Stimulated activated CD4-positive, alpha-beta T cell treated with anti-CD3 and anti-CD28 coated beads, Interleukin-15, amount 100 ng/mL, for 24 hours (primary cell): ENCODE measurements at places on chromosomes 11 and 22.
A peak's percentile ranks its signal among the peaks of the same experiment; 100 is the strongest.

GRCh38 chr22:39351689-39352214, 2.0 kb downstream of the SYNGR1 start:
- DNase-seq = no peak

DNA sequence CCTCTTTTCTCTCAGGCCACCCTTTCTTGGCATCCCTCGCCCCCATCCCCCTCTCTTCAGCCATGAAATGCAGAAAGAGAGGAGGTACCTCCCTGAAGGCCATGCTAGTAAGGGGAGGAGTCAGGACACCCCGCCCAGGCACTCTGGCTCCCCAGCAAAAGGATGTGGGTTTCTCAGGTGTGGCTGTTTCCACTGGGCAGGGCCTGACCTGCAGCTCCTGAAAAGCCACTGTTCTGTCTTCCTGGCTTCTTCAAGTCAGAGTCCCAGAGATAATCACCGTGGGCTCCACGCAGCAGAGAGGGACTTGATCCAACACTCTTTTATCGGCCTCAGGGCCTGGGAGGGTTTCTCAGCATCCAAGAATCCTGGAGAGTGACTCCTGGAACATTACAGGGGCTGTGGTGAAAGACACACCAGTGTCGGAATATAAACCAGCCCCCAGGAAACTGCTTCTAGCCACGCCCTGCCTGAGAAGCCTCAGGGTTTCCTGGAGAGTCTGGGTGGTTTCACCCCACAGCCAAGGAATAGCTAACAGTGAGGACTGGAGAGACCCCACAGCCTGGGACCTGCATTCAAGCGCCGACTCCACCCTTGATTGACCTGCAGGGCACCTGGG, 45.7 kb upstream of the TSPAN18 start:
- DNase-seq = peak; percentile 65

DNA sequence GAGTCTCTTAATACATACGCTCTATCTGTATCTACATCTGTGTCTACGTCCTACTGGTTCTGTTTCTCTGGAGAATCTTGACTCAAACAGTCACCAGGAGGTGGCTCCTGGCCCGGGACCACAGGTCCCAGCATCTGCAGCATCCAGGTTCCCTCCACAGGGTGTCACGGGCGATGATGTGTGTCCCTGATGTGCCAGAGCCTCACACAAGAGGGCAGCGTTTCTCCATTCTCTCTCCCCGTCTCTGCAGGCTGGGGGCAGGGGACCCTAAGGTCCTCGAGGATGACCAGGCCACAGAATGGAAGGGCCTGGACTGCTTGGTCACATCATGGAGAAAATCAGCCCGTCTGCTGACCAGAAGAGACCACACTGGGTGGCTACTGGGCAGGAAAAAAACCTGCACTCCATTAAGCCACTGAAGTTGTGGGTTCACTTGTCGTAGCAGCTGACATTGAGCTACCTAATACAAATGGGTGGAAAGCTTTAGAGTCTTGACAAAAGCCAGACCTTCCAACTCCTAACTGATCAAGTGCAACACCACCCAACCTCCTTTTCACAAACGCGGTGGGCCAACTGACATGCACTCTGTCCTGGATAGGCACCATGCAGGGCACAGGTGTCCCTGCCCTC, 392.5 kb downstream of the CTTN start:
- DNase-seq = no peak

DNA sequence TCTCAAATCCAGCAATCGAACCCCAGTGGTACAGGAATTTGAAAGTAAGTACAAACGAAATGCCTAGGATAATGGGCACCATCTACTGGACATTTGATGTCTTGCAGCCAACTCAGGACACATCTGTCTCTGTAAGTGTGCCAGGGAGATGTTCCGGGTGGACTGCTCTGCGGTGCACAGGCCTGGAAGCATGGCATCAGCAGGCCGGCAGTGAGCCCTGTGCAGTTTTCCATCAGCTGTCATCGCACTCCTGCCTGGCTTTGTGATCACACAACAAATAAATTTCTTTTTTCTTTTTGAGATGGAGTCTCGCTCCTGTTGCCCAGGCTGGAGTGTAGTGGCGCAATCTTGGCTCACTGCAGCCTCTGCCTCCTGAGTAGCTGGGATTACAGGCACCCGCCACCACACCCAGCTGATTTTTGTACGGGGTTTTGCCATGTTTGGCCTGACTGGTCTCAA, 71.0 kb downstream of the JAM3 start:
- peak; percentile 59 for DNase-seq

DNA sequence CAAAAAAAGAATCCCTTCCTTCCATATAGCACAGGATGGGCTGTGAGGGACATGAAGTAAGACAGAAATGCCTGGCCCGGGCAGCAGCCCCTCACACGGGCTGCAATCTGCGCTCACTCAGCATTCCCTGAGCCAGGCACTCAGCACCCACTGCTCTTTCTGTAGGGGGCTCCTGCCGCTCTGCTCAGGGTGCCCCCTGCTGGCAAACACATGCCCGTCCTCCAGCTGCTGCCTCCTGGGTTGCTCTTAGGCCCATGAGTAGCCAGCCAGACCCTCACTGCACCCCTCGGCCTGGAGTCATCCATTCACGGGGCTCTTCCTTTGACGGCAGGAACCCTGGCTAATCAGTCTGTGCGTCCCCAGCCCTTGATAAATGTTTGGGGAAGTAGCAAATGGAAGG, 6.9 kb downstream of the MCAT start:
- DNase-seq = peak; percentile 49

DNA sequence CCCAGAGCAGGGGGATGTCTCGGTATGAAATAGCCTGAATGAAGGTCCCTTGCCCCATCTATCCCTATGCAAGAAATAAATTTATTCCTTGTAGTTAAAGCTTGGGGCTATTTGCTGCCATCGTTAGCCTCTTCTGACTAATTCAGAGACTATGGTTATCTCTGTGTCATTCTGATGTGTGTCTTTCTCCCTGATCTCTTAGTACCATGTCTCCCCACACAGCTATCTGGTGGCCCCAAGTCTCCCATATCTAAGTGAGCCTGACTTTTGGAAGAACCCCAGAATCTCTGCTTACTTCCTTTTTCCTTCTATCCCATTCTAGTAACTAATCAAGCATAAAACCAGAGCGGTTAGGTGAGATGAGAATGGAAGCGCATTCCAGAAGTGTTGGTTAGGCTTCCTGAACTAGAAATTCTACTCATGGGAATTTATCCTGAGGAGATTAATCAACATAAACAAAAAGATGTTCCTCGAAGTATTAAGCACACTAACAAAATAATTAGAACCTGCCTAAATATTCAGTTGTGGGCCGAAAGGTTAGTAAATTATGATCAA, 71.4 kb upstream of the BMAL1 start:
- no peak for DNase-seq

GRCh38 chr11:35969089-35970042, 25.5 kb downstream of the LDLRAD3 start:
- DNase-seq = no peak

DNA sequence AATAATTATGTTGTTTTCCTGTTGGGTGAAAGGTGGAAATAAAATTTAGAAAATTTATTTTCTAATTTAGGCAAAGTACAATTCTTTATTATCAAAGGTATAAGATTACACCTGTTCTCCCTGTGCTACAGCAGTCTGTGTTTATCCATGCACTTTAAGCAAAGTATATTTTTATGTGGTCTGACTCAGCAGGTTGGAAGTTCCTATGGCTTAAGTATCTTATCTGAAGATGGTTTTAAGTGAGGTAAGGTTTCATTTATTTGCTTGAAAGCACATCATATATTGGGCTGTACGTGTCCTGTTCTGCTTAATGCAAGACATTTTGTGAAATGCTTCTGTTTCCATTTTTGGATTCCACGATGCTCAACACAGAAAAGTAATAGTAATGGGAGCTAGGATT, 14.6 kb downstream of the PPME1 start:
- no peak for DNase-seq

DNA sequence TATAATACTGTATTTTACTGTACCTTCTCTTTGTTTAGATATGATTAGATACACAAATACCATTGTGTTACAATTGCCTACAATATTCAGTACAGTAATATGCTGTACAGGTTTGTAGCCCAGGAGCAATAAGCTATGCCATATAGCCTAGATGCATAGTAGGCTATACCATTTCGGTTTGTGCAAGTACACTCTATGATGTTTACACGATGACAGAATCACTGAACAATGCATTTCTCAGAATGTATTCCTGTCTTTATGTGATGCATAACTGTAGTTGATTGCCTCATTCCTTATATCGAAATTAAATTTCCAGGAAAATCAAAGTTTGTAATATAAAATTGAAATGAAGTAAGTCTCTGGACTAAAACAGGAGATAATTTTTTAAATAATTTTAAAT, 49.3 kb upstream of the OR5P2 start:
- DNase-seq = no peak

DNA sequence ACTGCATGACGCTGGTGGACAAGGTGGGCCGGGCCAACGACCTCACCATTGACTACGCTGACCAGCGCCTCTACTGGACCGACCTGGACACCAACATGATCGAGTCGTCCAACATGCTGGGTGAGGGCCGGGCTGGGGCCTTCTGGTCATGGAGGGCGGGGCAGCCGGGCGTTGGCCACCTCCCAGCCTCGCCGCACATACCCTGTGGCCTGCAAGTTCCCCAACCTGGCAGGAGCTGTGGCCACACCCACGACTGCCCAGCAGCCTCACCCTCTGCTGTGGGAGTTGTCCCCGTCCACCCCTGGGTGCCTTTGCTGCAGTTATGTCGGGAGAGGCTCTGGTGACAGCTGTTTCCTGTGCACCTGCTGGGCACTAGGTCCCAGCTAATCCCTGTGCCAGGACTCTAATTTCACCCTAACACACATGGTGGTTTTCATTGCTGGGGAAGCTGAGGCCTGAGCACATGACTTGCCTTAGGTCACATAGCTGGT, 49.0 kb upstream of the PPP6R3 start:
- no peak for DNase-seq

DNA sequence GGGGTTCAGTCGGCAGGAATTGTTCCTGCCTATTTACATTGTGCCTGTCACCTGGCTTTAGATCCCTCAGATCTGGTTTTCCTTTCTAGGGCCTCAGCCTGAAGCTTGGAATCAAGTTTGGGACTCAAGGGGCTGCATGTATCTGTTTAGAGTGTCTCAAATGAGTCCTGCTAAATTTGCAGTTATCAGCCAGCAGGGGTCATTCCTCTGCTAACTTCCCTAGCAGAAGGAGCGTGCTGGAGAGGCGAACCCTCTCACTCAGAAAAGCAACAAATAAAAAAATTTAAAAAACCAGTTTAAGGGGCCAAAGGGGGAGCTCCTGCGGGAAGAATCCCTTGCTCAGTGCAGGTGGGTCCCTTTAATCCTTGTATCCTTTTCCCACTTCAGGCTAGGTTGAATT, 1220.2 kb downstream of the JRKL start:
- DNase-seq = no peak

GRCh38 chr22:20404881-20405280, 10.9 kb downstream of the ZNF74 start:
- DNase-seq = no peak

GRCh38 chr11:119696378-119697222, 32.4 kb downstream of the NECTIN1 start:
- DNase-seq = no peak

DNA sequence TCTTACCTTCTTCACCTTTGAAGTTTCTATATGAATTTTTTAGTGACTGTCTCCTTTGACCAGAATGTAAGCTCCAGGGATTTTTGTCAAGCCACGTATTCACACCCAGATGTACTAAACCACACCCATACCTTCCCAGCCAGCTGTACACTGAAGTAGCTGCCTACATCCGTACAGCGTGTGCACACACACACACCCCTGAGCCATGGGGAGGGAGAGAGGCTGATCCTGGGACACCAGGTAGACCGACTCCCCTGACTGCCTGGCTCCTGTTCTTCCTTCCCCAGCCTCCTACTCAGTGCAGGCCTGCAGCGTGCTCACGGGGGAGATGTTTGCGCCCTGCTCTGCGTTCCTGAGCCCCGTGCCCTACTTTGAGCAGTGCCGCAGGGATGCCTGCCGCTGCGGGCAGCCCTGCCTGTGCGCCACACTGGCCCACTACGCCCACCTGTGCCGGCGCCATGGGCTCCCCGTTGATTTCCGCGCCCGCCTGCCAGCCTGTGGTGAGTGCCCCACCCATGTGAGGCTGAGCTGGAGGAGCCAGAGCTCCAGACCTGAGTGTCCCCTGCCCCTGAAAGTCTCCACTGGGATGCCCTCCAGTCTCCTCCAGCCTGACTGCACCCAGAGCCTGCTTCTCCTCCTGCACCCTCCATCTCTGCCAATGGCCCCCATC, 25.9 kb downstream of the OTOG start:
- no peak for DNase-seq

DNA sequence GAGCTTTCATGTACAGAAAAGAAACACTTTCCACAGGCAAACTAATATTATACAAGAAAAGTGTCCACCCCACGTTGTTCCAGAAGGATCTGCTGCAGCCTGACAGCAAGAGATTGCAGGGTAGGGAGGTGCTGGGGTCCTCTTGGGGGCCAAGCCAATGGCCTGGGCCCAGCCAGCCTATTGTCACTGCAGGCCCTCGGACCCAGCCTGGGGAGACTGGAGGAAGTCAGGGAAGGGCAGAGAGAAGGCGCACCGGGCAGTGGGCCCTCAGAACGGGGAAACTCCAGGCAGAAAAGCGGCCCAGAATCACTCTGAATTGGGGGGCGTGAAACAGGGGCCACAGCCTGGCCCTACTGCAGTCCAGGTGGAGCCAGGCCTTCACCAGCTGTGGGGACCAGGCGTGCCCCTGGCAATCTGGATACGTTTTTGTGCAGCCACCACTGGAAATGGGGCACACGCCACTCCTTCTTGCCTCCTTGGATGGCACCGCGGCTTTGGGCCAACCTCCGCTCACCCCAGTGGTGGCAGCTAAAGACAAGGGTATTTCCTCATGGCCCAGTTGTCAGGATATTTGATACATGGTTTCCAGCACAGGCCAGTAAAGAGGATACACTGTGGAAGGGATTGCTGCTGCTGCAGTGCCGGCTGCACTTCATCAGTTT, 3.9 kb upstream of the NAP1L4 start:
- no peak for DNase-seq

- no peak for DNase-seq
Measured at GRCh38 chr11:104222464-104222863, 58.5 kb upstream of the PDGFD start.

DNA sequence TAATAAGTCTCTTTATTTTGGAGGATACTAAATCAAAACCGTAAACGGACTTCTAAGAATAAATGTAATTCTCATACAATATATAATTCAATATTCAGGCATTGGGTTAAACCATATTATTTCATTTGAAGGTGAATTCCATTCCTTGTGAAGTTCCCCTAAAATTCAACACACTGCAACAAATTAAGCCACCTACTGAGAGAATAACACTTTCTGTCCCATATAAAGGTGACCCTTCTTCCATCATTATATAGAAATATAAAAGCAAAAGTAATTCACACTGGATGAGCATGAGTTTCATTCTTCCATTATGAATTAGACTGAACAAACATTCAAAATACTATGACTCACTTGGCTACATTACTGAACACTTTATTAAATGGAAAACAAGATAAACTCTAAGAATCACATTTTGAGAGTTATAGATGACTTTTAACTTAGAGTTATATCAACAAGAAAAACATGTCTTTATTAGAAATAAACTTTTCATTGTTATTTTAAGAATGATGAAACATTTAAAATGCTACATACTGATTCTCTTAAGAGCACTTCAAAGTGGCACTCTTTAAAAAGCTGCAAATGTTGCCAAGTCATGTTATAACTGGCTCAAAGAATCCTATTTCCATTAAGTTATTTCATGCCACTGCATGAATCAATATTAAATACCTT, 2.8 kb downstream of the SESN3 start:
- no peak for DNase-seq
